ENCODE measurements at places on chromosomes 7 and 10. TPM values are rescaled to one million over a fixed set of nuclear protein-coding genes. Genes with fewer than 3 reads are reported as not detected.

The VENTX gene
- 2.3 TPM for total RNA-seq

DNA sequence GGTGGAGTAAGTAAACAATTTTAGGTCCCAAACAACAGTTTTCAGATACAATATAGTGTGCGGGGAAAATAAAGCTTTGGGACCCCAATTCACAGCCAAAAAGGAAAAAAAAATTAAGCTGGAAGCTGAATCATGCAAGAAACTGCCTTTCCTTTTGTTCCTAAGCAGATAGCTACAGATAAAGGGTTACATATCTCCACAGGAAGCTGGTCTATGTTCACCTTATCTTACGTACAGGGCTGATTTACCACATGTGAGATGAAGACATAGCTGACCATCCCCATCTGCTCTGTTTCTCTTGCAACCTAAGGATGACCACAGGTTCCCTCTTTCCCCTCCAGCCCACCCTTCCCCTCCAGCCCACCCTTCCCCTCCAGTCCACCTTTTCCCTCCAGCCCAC lies 14.2 kb upstream of the PFKP start:
- H3K36me3 ChIP-seq, result no peaks in the 10 kb centered on the region
- no peaks in the 10 kb centered on the region for H3K27me3 ChIP-seq

The IFIT2 gene
- 9.0 TPM for total RNA-seq

GRCh38 chr7:112049555-112050249 lies 156.5 kb downstream of the DOCK4 start:
- H3K36me3 ChIP-seq, result no peaks in the 10 kb centered on the region
- no peak for DNase-seq
- peaks cover 7% of the 10 kb centered on the region for H3K4me1 ChIP-seq
- H3K27ac ChIP-seq, result no peak overlapping the region

DNA sequence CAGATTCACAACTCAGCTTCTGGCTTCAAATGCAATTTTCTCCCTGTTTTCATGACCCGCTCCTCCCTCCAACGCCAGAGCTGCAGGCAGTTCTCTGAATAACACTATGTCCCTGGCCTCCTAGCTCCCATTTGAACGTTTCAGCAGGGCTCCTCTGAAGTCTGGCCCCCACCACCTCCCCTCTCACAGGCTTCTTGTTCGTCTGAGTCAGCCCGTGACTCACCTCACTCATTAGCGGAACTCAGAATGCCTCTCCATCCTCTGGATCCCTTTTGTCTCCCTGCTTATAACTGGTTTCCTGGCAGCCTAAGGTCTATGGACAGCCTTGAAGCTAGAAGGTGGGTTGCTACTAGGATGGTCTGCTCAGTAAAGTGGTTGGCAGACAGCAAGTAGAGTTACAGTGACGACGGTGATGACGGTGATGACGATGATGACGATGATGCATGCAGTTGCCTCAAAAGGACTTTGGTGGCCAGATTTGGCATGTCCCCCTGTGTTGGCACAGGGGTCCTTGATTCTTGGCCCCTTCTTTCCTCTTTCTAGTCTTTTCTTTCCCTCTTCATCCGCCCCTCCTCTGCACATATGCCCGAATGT lies 83.3 kb upstream of the MKLN1 start:
- no peak overlapping the region for H3K27ac ChIP-seq
- no peaks in the 10 kb centered on the region for H3K27me3 ChIP-seq
- peaks cover 15% of the 10 kb centered on the region for H3K4me1 ChIP-seq
- DNase-seq, result no peak
- no peak overlapping the region for H3K4me3 ChIP-seq
